Skin of body (tissue), 3 donors: ENCODE measurements at places on chromosomes 16 and 17.

GRCh38 chr17:55267777-55268648 is 3.3 kb downstream of the HLF start:
- DNase-seq: no peak

DNA sequence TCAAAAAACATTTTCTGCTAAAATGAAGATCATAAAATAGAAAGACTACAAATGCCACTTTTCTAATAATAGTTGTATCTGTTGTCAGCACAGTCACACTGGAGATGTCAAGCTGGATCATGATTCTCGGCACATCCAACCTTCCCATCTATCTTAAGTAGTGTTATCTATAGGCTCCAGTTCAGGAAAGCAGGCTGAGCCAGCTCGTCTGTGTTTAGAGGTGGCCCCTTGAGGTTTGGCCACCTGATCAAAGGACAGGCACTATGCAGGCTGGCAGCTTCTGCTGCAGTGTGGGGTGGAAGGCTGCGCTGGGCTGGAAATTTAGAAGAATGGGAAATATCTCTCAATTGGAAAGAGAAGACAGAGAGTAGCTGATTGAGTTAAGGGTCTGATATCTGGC is 32.4 kb downstream of the SMYD4 start:
- no peak for DNase-seq

- no peak for DNase-seq
Measured at GRCh38 chr17:21176773-21177395, 37.1 kb downstream of the TMEM11 start.

DNA sequence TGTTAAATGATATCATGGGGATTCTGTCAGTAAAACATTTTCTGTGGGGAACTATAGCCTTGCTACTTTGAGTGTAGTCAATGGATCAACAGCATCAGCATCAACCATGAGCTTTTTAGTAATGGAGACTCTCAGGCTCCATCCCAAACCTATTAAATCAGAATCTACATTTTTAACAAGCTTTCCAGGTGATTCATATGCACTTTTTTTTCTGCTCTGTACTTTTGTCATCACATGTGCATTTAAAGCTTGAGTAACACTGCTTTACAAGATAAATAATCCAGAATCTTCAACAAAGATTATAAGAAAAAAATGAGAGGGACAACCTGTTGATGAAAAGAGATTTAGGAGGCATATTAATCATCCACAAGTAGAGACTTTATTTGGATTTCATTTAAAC is 23.5 kb downstream of the NUP93 start:
- no peak for DNase-seq

DNA sequence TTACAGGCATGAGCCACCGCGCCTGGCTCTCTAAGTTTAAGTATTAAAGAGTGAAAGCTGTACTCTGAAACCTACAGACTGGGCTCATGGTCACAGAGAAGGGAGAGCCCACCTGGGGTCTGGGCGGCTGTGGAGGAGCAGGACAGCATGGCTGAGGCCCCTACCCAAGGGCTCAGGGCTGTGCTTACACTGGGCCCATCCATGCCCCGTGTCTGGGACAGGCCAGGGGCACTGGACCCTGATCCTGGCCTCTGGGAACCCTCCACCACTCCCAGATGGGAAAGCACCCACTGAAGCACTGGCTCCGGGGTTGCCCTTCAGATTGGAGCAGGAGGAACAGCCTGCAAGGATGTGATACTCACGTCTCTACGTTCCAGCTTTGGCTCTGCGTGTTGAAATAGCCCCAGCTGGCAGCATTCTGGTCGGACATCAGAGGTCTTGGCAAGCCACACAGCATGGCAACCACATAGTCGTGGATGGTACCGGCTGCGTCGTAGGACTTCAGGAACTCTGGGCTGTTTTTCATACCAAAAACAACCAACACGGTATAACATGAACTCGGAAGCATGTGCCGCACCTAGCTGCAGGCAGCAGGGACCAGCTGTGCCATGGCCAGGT is 13.0 kb downstream of the SHPK start:
- no peak for DNase-seq

DNA sequence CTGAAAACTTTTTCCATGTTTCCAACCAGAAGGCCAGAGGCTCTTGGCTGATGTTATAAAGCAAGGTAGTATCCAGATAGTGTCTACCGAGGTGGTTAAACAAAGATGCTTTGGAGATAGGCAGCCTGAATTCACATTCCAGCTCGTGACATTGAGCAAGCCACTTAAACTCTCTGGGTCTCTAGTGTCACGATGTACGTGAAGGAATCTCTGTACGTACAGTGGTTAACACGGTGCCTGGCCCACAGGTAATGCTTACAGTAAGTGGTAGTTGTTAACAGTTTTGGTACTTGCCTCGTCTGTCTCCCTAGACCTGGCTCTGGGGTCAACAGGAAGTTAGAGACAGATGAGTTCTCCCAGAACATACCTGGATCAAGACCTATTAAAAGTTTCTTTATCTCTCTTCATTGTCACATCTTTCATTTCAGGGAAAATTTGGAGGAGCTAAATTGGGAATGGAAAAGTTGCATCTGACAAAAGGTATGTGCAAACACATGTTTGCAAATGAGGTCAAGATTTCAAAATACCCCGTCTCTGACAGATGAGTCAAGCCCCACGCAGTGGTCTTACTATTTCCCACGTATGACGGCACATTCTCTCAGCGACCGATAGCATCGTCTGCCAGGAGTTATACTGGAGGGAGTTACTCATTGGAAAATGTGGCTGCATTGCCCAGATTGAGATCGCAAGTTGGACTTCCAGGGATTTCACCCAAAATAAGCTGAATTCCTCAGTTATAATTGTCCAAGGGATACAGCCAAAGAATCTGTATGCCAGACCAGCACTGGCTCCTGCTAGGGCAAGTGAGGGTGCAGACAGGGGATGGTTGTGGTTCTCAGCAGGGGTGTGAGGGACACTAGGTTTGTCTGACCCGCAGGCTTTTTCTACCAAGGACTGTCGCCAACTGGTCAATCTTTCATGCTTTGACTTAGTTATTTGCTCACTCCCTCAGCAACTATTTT is 18.9 kb upstream of the MYH10 start:
- DNase-seq: peak; percentile 47

DNA sequence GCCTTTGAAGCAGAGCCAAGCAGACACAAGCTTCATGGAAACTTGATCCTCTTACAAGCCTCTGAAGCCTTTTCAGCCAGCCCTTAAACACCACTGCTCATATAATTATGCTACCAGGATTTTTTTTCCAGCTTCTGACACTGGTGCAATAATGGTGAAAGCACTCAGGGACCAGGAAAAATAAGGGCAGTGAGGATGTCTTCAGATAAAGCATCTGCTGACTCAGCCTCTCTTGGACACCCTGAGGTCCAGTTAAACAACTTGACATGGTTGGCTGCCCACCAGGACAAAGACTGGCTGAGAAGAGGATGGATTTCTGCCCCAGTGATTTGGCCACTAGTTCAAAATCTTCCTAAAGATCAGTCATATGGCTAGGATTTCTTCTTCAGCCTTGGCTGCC is 124.2 kb upstream of the N4BP1 start:
- no peak for DNase-seq

DNA sequence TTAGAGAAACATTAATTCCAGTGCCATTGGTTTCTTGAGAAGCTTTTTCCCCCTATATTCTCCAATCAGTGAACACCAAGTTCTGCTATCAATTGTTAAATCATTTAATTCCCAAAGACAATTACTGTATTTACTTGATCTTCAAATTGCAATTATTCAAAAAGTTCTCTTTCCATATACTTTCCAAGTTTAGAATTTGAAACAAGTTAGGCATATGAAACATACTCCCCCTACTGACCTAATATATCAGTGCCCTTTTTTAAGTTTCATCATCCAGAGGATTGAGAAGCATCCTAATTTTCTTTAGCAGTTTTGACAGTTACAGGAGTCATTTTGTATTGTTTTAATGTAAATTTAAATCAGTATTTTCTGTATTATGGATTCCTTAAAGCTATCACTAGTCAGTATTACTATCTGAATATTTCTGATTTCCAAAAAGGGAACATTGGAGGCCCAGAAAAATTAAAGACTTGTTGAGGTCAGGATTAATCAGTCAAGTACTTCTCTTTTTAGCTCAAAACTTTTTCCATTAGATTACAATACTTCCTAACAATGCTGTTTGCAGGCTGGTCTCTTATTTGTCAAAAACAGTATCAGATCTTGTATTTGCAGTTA is 16.3 kb downstream of the MEIOC start:
- peak; percentile 10 for DNase-seq

- no peak for DNase-seq
Measured at GRCh38 chr16:47299587-47299986, 155.8 kb upstream of the NETO2 start.

GRCh38 chr16:88957887-88958577 is 19.0 kb downstream of the CBFA2T3 start:
- DNase-seq: no peak

DNA sequence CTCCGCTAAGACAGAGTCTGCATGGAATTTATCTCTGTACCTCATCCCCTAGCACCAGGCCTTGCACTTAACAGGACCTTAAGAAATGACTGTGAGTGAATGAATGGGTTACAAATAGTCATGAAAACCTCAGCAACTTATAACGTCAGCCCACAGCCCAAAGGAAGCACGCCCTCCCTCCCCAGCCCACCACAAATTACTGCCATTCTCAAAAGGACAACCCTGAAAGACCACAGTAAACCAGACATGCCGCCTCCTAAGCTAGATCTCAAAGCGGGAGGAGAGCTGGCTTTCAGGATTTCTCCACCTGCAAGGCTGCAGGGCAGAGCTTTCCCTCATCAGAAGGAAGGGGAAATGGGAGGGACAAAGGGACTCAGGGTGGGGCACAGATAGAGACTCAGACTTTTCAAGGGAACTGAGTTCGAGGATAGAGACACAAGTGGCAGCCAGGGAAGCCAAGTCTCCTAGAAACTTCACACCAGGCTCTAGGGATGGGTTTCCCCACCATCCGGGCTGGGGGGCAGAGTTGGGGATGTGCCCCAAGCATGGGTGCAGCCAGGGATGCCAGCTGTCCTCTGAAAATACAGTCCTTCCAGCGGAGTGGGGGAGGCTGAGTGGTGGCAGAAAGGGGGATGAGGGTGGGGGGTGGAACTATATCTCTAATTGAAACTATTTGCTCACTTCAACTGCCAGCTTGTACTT is 56.7 kb downstream of the PLXDC1 start:
- DNase-seq: no peak
